ENCODE measurements at places on chromosomes 5 and 9.

- DNase-seq = no peak
Measured at GRCh38 chr5:145666591-145666990, 168.6 kb downstream of the PRELID2 start.

DNA sequence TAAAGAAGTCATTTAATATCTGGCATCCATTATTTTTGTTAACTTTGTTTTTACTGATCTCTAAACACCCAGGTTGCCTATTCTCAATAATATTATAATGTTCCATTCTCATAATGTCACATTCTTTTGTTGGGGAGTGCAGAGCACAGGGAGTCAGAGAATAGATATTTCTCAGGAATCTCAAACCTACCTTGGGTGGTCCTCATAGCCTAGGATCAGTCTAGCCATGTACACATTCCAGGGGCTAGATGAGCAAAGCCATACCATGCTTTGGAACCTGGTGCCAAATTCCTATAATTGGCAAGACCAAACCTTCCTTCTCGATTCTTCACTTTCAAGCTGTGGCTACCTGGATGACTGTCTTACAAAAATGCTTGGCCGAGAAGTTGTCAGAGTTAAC lies 1124.7 kb upstream of the WWC1 start:
- DNase-seq = no peak

DNA sequence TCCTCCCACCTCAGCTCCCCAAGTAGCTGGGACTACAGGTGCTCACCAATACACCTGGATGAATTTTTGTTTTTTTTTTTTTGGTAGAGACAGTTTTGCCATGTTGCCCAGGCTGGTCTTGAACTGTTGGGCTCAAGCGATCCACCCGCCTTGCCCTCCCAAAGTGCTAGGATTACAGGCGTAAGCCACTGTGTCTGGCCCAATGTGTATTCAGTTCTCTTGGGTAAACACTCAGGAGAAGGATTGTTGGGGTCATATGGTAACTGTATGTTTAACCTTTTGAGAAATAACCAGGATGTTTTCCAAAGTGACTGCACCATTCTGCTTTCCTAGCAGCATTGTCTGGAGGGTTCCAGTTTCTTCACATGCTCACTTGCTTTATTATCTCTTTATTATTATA lies 67.4 kb downstream of the TNPO1 start:
- DNase-seq = no peak

DNA sequence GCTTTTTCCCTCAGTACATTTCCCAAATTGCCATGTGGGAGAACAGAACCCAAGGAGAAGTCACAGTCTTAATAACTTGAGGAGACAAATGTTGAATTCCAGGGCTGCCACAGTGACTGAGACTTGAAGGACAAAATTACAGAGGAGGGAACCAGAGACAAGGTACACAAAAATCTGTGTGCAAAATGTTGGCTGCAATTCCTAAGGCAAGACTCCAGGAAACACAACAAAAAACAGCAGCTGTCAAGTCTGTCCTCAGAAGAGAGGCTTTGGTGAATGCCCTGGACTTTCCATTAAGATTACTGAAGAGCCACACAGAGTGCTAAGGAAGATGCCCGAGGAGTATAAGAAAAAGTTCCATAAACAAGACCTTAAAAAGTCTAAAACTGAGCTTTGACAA lies 21.1 kb downstream of the AP3B1 start:
- no peak for DNase-seq

DNA sequence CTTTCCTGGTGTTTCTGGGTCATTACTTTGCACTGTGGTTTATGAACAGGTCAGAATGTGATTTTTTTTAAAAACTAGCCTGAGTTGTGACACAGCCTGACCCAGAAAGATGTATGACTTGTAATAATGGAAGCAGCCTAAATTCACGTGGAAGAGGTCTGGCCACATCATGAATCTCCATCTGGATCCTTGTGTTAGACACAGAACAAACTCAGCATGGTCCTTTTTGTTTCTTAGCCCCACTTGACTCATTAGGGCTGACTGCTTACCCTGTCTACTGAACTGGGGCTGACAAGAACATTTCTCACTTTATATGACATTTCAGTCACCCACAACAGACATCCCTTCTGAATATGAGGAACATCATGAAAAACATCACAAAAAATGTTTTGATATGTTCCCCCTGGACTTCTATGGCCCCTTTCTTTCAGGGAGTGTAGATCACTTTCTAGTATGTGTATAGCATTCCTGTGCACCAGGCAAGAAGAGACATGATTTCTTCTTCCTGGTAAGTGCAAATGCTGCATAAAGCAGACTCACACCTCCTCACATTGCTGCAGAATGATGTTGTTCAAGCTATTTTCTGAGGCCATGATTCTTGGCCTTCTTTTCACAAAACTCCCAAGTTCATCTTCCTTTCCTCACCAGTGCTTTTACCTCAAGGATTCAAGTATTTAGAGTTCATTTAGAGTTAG lies 52.3 kb downstream of the ZNF622 start:
- DNase-seq = no peak

DNA sequence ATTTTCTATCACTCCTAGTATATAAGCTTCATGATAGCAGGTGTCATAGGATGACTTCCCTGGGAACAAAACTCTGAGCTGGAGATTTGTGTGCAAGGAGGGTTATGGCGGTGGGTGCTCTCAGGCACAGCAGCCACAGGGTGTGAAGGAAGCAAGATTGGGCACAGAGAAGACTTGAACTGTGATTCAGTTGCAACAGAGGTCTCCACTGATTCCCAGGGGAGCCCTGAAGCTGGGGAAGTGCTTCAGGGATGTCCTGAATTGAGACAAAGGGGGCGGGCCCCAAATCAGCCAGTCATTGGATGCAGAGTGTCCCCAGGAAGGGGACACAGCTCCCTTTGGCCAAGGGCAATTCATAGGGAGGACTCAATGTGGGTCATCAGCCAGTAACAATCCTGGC lies 44.4 kb upstream of the ANKRD55 start:
- DNase-seq = no peak

GRCh38 chr9:72065076-72065475 lies 4.7 kb upstream of the C9orf57 start:
- DNase-seq = no peak

DNA sequence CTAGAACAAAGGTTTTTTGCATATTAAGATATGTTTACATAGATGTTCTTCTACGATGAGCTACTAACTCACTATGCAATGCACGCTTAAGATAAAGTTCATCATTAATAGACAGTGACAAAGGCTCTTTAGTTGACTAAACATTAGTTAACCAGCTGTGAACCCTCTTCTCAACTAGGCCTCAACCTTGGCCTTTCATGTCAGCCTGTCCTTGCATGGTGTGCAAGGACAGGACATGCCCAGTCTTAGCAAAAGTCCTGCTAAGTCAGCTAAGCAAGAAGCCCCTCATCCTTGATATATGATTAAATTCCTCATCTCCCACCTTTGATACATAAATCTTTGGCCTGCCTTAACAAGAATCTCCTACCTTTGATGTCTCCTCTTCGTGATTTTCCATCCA lies 50.9 kb downstream of the PLPP1 start:
- no peak for DNase-seq

DNA sequence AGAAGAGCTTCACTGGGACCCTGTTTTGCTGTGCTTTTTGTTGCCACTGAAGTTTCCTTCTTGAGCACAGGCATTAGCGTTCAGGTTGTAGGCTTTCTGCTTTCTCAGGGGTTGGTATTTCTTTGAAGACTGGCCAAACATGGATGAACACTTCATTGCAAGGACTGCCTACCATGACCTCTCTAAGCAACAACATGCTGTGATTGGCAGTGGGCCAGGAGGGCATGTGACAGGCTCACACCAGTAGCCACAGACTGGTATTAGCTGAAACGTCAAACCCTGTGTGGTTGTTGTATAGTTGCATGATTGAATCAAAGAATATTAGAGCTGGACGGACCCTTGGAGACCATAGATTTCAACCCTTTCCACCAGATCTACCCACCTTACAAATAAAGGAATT lies 20.0 kb upstream of the MLANA start:
- DNase-seq = peak; percentile 21

DNA sequence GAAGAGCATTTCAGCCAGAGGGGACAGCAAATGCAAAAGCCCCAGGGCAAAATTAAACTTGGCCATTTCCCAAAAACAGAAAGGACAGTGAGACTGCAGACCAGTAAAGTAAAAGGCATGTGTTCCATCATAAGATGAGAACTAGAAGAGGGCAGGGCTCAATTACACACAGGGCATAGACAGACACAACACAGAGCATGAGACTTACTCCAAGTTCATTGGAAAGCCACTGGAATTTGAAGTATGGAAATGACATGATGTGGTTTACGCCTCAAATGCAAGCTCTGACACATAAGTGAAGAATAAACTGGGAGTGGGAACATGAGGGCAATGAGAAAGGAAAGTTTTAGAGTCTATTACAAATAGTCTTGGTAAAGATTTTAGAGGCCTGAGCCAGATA lies 446.6 kb upstream of the GRIA1 start:
- no peak for DNase-seq

DNA sequence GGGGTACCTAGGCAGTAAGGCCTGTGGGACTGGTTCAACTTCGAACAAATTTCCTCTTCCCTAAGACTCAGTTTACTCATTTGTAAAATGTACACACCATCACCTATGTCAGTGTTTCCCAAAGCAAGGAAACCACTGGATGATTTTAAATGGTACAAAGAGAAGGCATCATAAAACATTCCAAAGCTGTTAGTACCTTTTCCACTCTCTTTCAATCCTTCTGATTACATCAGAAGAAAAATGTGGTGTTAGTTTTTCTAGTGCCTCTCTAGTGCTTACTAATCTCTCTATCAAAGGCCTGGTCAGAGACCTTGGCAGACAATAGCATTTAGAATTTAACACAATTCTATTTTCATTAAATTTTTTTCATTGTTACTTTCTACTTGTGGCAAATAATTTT lies 18.1 kb downstream of the NR6A1 start:
- no peak for DNase-seq

All from suppressor macrophage (primary cell).